B cell (primary cell): ENCODE measurements at places on chromosomes 11 and 22.

DNA sequence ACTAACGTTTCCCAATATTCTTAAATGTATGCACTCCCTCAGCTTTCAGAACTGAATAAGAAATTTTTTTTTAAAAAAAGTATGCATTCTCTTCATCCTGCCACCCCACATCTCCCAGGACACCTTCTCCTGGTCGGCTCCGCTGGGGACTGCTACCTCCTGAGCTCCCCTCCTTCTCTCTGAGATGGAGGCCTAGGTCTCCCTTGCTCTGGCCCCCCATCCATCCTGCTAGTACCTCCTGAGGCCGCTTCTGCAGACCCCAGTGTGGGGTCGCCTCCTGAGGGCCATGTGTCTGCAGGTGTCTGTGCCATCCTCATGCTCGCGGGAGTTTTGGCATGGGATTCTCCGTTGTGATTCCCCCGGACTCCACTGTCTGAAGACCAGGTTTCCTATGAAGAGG is 27.8 kb downstream of the FAM118A start:
- DNase-seq: no peak

DNA sequence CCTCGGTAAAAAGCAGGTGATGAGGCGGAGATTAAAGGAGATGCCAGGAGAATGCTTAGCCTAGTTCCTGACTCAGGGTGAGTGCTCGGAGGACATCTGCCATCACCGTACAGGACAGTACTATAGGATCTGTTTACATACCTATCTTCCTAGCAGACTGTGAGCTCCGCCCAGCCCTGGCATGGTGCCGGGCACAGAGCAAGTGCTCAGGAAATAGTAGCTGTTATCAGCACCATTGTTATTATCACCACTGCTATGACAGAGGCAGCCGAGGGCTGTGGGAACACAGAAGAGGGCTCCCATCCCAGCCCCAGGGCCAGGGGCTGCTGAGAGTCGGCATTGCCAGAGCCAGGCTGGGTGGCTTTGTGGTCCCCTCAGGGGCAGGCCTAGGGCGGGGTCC is 642 bp upstream of the SEPTIN3 start:
- no peak for DNase-seq

DNA sequence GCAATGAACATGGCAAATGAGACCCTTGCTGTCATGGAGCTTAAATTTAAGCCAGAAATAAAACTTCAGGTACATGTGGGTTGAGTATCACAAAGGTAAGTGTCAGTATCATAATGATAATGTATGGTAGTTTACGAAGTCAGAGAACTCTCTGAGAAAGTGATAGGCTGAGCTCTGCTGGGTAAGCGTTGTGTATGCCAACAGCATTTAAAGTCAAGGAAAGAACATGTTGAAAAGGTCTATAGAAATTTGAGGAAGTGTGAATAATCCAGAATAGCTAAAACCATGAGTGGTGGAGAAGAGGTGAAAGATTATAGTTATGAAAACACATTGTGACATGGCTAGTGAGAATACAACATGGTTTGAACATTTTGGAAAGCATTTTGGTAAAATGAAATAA is 17.4 kb upstream of the CTSC start:
- DNase-seq: peak; percentile 16

- no peak for DNase-seq
Measured at GRCh38 chr11:107840129-107840484, 18.5 kb downstream of the SLC35F2 start.

DNA sequence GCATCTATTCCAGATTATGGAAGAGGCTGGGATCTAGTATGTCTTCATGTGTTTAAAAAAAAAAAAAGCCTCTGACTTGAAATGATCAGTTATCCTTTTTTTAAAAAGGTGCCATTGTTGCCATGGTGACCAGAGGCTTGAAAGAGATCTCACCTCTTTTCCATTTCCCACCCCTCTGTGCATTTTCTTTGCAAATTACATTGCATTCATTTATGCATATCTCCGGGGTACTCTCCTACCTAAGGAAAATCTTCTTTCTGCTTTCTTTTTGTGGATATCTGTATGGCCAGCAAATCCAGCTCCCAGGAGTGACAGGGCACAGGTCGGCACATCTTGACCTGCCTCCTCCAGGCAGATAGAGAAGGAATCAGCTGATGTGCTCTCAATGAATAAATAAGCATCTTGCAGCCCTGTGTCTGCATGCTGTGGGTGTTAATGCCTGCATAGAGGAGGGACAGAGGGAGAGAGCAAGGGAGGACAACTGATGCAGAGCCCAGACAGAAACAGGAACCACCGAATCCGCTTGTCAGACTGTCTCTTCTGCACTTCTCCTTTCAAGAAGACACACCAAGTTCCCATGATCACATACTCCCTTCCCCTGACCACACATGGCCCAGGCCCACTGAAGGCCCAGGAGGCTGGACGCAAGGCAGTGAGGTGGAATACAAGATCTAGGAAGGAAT is 50.9 kb downstream of the CWC15 start:
- DNase-seq: peak; percentile 38

GRCh38 chr22:43085658-43086606 is 3.3 kb downstream of the TTLL1 start:
- no peak for DNase-seq

DNA sequence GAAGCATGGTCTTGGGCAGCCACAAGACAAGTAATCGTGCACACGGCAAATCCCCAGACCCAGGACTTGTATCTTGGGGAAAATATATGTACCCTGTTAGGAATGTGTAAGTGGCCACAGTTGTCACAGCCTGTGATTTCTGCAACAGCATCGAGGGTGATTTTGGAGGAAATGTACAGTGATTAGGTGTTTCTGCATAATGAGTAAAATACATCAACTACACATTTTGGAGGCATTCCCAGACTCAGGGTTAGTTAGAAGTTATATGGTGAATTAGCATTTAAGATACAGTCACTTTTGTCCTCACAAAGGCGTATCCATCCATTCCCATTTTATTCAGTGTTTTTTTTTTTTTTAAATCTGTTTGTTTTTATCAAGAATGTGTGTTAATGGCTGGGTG is 28.4 kb downstream of the SUSD2 start:
- DNase-seq: no peak

GRCh38 chr11:119666463-119667131 is 62.4 kb downstream of the NECTIN1 start:
- DNase-seq: peak; percentile 64

GRCh38 chr11:94806014-94806413 is 37.9 kb downstream of the AMOTL1 start:
- DNase-seq: no peak

DNA sequence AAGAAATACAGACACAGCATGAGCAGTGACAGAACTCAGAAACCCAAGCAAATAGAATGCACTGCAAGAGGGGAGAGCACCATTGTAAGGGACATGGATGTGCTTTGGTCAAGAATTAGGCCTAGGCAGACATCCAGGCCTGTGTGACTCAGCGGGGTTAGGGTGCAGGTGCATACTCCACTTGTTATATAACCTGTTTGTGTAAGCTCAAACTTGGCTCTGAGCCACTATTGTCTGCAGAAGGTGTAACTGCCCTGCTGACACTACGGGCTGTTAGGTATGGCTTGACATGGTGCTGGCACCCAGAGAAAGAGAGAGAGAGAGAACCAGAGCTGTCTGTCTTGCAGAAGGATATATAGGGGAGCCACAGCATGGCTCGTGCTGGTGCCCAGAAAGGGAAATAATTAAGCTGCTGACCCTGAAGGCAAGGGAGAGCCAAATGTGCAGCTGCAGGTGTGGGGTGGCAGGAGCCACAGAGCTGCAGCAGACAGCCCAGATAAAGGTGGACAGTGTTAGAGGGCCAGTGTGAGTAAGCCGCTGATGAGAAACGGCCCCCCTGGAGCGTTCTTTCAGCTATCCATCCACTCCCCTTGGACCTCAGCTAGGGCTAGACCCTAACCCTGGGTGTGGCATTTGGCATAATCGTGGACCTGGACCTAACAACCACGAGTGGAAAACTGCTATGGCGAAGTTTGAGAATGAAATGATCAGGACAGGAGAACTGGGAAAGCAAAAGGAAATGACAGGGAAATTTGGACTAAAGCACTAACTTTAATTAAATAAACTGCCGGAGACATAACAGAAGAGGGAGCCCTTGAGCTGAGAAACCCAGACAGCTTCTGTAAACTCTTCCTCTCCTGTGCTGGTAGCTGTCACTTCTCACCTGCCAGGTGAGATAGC is 253.0 kb upstream of the CCDC179 start:
- DNase-seq: peak; percentile 4

DNA sequence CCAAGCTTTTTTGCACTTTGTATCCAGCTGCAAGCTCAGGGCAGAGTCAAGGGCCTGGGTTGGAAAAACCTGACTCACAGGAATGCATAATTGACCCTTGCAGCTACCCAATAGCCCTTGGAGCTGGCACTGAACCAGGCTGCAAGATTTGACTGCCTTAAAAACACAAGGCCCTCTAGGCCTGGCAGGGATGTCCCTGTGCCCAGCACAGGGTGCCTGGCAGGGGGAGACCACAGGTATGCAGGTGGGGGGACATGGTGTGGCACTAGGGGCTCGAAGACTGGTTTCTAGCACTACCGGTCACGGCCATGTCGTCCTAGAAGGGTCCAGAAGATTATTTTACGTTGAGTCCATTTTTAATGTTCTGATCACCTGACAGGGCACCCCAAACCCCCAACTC is 30.2 kb downstream of the SBF1 start:
- no peak for DNase-seq

GRCh38 chr11:914204-914603 is 3.6 kb upstream of the CHID1 start:
- DNase-seq: no peak

DNA sequence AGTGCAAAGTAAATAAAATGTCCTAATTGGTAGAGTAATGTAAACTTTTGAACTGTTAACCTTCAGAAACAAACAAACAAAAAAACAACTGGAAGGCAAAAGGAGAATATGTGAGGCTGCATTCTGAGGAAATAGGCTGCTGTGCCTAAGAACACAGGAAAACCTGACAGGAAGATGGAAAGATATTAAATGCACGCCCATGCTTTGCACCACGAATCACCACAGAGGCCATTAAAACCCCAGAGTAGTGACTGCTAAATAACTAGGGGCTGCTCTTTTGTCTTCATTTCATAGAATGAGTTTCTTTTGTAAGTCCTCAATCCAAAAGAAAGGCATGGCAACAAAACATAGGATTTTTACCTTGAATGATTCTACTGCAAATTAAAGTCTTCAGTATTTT is 436.0 kb downstream of the RAB38 start:
- DNase-seq: no peak

DNA sequence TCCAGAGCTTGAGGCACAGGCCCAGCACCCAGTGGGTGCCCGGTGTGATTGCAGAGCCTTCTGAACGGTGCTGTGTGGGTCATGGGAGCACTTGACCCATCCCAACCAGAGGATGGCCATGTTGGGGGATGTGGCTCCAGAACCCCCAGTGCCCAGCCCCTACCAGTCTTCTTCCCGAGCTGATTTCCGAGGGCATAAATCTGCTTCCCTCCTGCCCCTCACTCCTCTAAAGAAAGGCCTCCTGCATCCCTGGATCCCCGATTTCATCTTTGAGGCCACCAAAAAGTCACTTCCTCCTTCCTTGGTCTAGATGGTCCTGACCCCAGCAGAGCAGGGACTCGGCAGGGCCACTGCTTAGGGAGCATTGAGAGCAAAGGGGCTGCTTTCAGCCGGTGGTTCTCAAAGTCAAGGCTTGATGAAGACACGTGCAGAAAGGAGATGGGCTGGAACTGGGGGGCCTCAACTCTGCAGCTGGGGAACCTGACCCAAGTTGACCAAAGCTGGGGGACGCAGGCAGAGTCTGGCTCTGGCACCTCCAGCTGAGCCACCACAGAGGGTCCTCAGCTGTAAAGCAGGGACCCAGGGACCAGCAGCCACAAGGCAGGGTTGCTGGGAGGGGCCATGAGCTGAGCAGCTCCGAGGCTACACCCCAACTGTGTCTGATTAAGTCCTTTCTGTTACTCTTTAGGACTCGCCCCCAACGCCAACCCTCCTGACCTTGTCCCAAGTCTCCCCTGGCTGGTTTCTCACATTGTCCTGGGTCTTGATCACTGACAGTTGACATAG is 56.6 kb downstream of the LINC01488 start:
- no peak for DNase-seq
